Breast epithelium (tissue), 4 donors: ENCODE measurements at places on chromosomes 12 and 14. TPM values are rescaled to one million over a fixed set of nuclear protein-coding genes. Genes with fewer than 3 reads are reported as not detected.

The ZNF740 gene
- 17.9 TPM for total RNA-seq

The ISCU gene
- total RNA-seq: 328 TPM

The CS gene
- 79.2 TPM for total RNA-seq

The SLCO1B1 gene
- total RNA-seq: 0.15 TPM

The TMEM132C gene
- 54.1 TPM for total RNA-seq

- no peak for DNase-seq
These were observed 379.0 kb downstream of the DAD1 start for GRCh38 chr14:22210026-22210425.

GRCh38 chr12:30582943-30583342 lies 112.7 kb downstream of the IPO8 start:
- DNase-seq: no peak

GRCh38 chr12:14952299-14952921 lies 9.0 kb downstream of the ARHGDIB start:
- DNase-seq: no peak

DNA sequence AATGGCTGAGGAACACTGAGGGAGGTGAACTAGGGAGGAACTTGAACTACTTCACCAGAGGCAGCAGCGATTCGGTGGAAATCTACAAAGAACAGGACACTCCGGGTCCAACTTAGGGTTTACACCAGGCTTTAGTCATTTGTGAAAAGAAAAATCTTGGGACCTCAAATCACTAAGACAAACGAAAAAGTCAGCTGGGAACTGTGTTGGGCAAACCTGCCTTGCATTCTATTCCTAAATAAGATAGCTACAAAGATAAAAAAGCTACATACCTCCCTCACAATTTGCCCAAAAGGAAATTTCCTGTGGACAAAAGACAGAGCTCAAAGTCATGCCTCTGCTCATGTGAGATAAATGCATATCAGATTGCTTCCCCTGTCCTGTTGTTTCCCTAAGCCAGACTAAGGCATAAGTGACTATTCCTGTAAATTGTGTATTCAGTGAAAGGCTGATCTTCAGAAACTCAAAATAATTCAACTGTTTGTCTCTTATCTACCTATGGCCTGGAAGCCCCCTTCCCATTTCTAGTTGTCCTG lies 106.6 kb downstream of the APAF1 start:
- no peak for DNase-seq

- DNase-seq: no peak
These were observed 17.0 kb downstream of the ANO6 start for GRCh38 chr12:45232756-45233372.
